Urinary bladder (tissue), 4 donors: ENCODE measurements at places on chromosomes 2 and 18. TPM values are rescaled to one million over a fixed set of nuclear protein-coding genes. Genes with fewer than 3 reads are reported as not detected.

LOXHD1 gene
- 1.2 TPM for total RNA-seq

NEUROD1 gene
- not detected for total RNA-seq

EFEMP1 gene
- 146 TPM for total RNA-seq

TTC39C gene
- total RNA-seq = 29.9 TPM

LGALSL gene
- total RNA-seq = 20.6 TPM

GATA6 gene
- 42.0 TPM for total RNA-seq

SLC9A4 gene
- total RNA-seq = 2.9 TPM

C2orf80 gene
- 0.37 TPM for total RNA-seq

TMEM185B gene
- 20.0 TPM for total RNA-seq

ASB18 gene
- total RNA-seq = not detected

IMMT gene
- 50.5 TPM for total RNA-seq

TSGA10 gene
- 12.2 TPM for total RNA-seq

SLC4A5 gene
- 3.8 TPM for total RNA-seq

HOXD12 gene
- 2.2 TPM for total RNA-seq

GRCh38 chr18:3624935-3625741 is 175.2 kb downstream of the TGIF1 start:
- DNase-seq = no peak

GRCh38 chr2:218194880-218195279 is 22.1 kb upstream of the ARPC2 start:
- no peak for DNase-seq

- no peak for DNase-seq
These were observed 3.2 kb downstream of the CNNM3 start for GRCh38 chr2:96819128-96819875.

DNA sequence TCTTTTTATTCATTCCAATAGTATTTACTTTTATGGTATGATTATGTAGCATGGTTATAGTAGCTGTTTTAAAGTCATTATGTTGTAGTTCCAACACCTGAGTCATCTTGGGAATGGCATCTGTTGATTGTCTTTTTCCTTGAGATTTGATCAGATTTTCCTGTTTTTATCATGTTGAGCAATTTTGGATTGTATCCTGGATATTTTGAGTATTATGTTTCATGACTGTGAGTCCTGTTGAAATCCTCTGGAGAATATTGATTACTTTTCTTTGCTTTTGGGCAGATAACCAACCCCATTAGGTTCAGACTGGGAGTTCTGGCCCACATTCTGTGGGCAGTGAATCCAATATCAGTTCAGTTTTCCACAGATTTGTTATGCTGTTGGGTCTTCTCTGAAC is 163.2 kb upstream of the SPRED2 start:
- no peak for DNase-seq

DNA sequence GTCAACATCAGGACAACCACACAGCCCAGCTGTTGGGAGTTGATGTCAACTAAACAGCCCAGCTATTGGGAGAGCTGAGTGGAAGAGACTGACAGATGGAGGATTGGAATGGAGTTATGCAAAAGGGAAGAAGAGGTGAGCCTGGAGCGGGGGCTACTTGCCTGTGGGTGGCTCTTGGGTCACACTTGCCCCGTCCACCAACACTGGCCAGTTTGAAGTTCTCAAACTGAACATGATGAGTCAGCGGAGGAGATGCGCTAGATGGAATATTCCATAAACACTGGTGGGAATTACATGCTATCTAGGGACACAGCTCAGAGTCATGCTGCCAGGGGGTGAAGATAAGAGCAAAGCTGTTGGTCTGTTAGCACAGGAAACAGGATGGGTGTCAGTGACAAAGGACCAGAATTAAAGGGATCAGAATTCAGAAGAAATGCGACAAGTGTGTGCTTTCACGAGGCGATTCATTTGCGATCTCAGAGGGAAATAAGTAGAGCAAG is 33.2 kb upstream of the AGAP1 start:
- no peak for DNase-seq

DNA sequence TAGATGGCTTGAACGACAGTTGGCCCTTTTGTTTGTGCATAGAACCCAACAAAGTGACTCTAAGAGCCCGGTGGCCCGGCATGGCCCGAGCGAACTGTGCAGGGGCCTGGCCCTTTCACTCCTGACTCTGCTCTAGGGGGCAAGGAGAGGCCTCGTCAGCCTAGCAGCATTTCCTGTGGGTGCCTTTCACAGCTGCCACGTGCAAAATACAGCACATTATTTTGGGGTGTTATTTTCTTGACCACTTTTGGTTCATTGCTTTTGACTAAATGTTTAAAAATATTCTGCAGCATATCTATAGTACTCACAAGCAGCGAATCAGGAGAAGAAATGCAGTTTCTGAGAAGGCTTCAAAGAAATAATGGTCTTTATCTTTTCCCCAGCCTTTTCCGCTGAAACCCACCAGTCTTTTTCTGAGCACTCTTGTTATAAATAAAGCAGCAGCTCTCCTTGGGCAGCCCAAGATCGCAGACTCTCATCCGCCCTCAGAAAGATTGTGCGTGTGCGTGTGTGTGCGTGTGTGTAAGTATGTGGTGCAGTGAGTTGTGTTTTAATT is 31.3 kb downstream of the DGKD start:
- DNase-seq = no peak

GRCh38 chr2:54107903-54108615 is 7.4 kb upstream of the ACYP2 start:
- no peak for DNase-seq

GRCh38 chr2:240869956-240870875 is 1.6 kb downstream of the AGXT start:
- no peak for DNase-seq

DNA sequence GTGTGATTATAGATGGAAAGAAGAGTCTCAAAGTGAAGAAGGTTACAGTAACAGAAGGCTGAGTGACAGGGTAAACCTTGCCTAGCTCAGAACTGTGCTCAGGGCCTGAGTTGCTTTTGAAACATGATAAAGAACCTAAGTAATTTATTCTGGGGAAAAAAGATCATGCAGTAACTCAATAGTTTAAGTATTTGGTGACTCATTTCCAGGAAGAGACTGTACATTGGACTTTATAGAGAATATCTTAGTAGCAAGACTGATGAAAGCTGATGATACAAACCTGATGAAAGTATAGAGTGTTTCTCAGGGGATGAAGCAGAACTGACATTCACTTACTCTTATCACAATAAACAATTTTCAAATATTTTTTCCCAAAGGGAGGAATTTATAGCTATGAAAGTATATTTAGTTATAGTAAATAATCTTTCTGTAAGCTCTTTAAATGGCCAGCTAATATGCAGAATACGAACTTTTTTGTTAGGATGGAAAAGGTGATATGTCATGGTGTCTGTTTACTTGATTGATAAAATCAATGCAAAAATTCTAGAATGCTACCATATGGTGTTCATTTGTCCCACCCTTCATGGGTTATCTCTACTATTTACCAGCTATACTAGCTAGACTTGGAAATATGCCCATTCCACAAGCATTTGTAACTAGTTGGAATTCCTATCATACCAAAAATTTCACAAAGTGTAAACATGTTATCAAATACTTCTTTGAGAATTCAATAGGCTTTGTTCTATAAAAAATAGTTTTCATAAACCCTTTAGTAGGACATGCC is 1265.5 kb upstream of the ACVR2A start:
- no peak for DNase-seq

DNA sequence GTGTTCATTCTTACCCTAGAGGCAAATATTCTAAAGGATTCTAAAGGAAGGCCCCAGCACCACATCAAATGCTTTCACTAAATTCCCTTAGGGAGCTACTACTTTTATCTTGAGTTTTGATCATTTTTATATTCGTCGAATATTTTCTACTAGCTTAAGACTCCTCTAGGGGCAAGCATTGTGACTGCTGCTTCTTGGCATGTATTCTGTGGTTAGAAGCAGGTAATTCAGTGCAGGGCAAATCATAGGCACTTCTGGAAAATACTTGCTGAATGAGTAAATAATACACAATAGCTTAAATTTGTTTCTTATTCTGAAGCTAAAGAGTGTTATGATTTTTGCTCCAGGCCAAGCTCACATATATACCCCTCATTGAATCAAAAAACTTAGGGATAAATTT is 136.4 kb downstream of the LRP2 start:
- DNase-seq = no peak

GRCh38 chr2:233699424-233700027 is 6.8 kb downstream of the UGT1A6 start:
- DNase-seq = no peak

- DNase-seq = no peak
These were observed 43.7 kb upstream of the SEMA4C start for GRCh38 chr2:96913398-96914202.

- no peak for DNase-seq
These were observed 11.8 kb downstream of the WIPF1 start for GRCh38 chr2:174585657-174586252.

DNA sequence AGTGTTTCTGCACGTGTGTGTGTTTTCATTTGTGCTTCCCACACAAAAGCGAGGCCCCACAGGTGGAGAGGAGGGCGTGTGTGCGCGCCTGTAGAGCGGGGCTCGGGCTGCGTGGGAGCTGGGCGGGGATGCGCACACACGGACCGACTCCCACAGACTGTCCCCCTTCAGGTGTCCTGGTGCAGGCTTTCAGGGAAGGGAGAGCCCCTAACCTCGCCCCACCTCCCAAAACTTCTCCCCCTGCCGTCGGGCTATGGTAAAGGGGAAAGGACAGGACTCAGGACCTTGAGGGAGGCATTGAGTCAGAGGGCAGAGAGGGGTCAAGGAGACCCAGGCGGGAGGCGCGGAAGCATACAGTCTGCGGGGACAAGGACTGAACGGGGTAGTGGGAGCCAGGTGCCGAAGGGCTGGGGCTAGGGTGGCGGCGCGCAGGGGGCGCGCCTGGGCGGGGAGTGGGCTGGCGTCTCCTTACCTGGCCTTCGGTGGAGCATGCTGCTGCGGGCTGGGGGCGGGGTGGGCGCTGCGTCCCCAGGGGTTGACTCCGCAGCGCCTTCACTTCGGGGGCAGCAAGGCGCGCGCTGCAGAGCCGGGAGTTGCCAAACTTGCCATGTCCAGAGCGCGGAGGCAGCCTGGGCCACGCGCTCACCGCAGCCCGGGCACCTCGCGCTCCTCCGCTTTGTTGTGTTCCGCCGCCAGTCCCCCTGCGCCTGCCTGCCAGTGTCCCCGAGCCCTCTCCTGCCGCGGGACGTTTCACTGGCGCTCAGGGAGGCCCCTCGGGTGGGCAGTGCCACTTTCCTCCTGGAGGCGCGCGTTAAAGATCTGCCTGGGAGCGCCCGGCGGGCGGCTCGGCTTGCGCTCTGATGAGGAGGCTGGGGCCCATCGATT is 302.0 kb downstream of the NCKAP5 start:
- DNase-seq = no peak

GRCh38 chr2:160087854-160088745 is 25.7 kb upstream of the PLA2R1 start:
- no peak for DNase-seq

DNA sequence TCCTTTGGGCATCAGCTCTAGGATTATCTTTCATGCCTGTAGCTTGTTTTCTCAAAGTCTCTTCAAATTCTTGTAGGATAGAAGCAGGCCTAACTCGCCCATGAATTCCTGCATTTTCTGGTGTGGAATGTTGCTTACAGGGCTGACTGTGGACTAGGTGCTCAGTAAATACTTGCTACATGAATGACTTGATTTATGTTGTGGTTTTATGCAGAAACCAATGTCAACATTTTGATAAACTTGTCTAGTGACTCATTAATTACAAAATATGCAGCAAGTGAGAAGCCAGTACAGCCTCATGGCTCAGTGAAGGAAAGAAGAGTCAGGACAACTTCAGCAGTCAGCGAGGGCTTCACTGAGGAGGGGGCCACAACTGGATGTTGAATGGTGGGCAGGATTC is 110.6 kb upstream of the SIX2 start:
- DNase-seq = no peak

- no peak for DNase-seq
These were observed 169.2 kb upstream of the SPATS2L start for GRCh38 chr2:200137271-200137670.

GRCh38 chr2:67289921-67290371 is 107.2 kb upstream of the ETAA1 start:
- no peak for DNase-seq

GRCh38 chr2:120968307-120969015 is 232.8 kb downstream of the GLI2 start:
- DNase-seq = no peak

DNA sequence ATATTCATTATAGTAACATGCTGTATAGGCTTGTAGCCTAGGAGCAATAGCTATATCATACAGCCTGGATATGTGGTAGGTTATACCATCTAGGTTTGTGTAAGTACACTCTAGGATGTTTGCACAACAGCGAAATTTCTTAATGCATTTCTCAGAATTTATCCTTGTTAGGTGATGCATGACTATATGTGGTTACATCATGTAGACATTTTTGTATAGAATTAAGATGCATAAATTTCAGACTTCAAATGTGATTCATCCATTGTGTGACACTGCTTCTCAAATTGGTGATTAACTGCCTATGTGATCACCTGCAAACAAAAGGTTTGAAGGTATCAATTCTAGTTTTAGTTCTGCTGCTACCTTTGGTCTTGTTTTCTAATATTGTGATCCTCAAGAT is 1787.0 kb upstream of the PIK3C3 start:
- no peak for DNase-seq

- no peak for DNase-seq
These were observed 4.7 kb upstream of the IL1RL2 start for GRCh38 chr2:102181919-102182635.

DNA sequence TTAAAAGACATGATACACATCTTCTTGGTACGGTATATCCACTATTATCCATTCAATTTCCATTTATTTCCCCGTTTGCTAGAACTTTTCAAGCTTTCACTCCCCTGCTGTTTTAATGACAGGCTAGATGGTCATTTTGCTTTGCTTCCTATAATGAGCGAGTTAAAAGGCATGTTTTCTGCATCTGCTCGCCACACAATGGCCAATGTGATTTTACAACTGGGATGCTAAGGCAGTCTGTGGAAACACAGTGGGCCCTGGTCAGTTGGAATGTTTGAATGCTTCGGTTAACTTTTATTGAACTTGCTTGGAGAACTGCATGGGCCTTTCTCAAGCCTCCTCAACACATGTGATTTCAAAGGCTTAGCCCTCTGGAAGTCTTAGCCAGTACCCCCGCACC is 48.4 kb upstream of the TNP1 start:
- DNase-seq = no peak

- peak; percentile 47 for DNase-seq
These were observed 53.5 kb downstream of the VSNL1 start for GRCh38 chr2:17593841-17594491.

DNA sequence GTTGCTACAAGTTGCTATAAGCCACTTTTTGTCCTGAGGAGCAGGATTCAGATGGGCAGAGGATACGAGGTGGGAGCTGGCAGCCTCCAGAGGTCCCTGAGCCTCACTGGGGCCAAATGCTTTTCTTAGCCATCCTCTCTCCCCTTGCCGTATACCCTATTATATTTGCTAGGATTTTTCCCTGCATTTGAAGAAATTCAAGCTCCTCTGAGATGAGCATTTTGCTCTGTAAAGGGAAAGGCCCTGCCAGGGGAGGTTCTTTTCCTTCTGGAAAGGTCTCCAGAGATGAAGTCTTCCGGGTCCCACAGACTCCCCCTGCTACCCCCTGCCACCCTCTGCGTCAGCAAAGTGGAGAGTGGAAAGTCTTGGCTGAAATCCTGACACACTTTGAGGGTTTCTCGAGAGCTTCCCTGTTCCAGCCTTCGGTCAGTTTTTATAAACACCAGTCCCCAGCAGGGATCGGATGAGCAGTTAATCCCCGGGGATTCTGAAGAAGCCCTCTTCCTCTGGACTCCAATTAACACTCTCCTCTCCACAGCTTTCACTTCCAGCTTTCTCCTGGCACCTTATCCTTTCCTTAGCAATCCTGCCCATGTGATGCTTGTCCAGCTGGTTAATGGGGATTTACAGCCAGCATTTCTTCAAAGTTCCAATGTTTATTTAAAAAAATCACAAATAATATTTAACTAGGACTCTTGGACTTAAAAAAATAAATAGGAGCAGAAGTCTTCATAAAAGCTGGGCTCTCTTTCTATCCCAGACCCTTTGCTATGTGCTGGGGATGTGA is 13.1 kb downstream of the CYRIA start:
- DNase-seq = no peak
